Mucosa of gallbladder (tissue), 1 donor: ENCODE measurements at places on chromosomes 2 and 18. TPM values are rescaled to one million over a fixed set of nuclear protein-coding genes. Genes with fewer than 3 reads are reported as not detected.

Gene CCDC141
- 90.3 TPM for total RNA-seq

Gene FN1
- total RNA-seq: 157 TPM

Gene BOK
- 76.8 TPM for total RNA-seq

Gene SLC40A1
- total RNA-seq: 271 TPM

Gene CLASP1
- 51.4 TPM for total RNA-seq

Gene ANKRD36
- total RNA-seq: 14.6 TPM

Gene SCG2
- total RNA-seq: 1.1 TPM

Gene SH3BP4
- total RNA-seq: 51.7 TPM

Gene RAMP1
- 215 TPM for total RNA-seq

Gene DSG1
- 0.89 TPM for total RNA-seq

Gene C2orf92
- 4.8 TPM for total RNA-seq

Gene ARHGEF4
- total RNA-seq: 11.7 TPM

Gene DUSP19
- total RNA-seq: 7.9 TPM

Gene TYW5
- total RNA-seq: 6.5 TPM

Gene LYG2
- total RNA-seq: not detected

Gene GPC1
- total RNA-seq: 65.7 TPM

Gene GDF7
- 2.5 TPM for total RNA-seq

Gene G6PC2
- not detected for total RNA-seq

Gene HMSD
- total RNA-seq: not detected

Gene STEAP3
- total RNA-seq: 9.3 TPM

Gene ANKRD30BL
- not detected for total RNA-seq

Gene ITGA4
- 12.3 TPM for total RNA-seq

Gene NT5DC4
- 0.12 TPM for total RNA-seq

Gene C2orf80
- not detected for total RNA-seq

Gene RNF181
- 94.1 TPM for total RNA-seq

Gene ACTG2
- total RNA-seq: 2,669 TPM

Gene BARD1
- total RNA-seq: 16.3 TPM

Gene RAB6C
- total RNA-seq: 0.23 TPM

Gene SPRED2
- total RNA-seq: 34.7 TPM

Gene STK11IP
- total RNA-seq: 44.4 TPM

Gene CKAP2L
- total RNA-seq: 1.5 TPM

Gene PTPRN
- 0.60 TPM for total RNA-seq

Gene TUBA3E
- total RNA-seq: not detected

Gene RTP5
- not detected for total RNA-seq

Gene ERMN
- total RNA-seq: not detected
